ENCODE measurements at places on chromosomes 4 and X. TPM values are rescaled to one million over a fixed set of nuclear protein-coding genes. Genes with fewer than 3 reads are reported as not detected.

- no peaks in the 10 kb centered on the region for H3K4me1 ChIP-seq
- no peaks in the 10 kb centered on the region for H3K27me3 ChIP-seq
- no peak overlapping the region for H3K4me3 ChIP-seq
- no peak for DNase-seq
- no peak overlapping the region for H3K27ac ChIP-seq
Observed at GRCh38 chrX:72176981-72177380, 4.6 kb upstream of the PIN4 start.

DNA sequence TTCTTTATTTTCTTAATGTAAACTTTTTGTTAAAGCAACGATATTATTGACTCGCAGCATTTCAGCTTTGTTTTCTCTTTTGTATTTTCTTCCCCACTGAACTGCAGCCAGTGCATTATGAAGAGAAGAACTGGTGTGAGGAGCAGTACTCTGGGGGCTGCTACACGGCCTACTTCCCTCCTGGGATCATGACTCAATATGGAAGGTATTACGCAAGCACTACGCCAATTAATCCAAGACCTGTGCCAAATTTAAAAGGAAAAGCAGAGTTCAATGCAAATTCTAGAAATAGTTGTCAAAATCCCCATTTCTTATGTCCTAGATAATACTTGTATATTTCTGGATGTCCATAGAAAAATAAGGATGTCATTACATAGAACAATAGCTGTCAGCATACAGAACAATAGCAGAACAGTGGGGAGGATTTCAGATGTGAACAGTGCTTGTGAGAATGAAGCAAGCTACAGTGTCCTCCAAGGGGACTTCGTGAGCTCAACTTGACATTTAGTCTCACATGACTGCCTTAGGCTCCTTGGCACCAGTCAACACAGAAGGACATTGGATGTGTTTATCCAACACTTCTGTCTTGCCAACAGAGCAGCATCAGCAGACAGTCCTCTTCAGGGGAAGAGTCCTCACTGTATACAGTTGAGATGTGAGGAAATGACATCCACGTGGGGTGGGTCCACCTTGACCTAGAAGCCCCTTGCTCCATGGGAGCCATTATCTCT, 85.9 kb downstream of the MAOA start:
- no peak overlapping the region for H3K27ac ChIP-seq
- no peak for DNase-seq
- H3K4me1 ChIP-seq: no peaks in the 10 kb centered on the region
- H3K4me3 ChIP-seq: no peak overlapping the region
- H3K27me3 ChIP-seq: no peaks in the 10 kb centered on the region
- no peaks in the 10 kb centered on the region for H3K36me3 ChIP-seq

- H3K27ac ChIP-seq: no peak overlapping the region
- H3K4me3 ChIP-seq: no peak overlapping the region
- no peaks in the 10 kb centered on the region for H3K36me3 ChIP-seq
- no peak for DNase-seq
Observed at GRCh38 chr4:180521181-180521580, 1722.0 kb upstream of the TENM3 start.

DNA sequence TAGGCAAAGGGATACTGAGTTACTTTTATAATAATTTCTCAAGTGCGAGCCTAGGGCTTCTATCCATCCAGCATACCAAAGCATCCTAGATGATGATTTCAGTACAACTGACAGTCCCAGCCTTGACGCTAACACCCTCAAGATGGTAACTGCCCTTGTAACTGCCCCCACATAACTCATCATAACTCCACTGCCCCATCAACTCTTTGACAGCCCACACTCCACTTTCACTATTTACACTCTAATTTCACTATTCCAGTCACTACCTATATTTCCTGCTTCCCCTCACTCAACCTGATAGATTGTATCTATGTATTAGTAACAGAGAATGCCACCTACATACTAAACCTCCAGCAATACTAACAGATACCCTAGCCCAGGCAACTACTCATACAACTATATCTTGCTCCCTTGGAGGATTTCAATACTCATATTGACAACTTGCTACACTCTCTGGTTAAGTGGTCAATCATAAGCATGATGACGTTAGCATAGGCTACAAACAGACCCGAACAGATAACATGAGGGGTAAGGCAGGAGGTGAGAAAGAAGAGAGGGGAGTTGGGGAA, 65.0 kb downstream of the HUWE1 start:
- H3K4me1 ChIP-seq: no peaks in the 10 kb centered on the region
- peaks cover 81% of the 10 kb centered on the region for H3K36me3 ChIP-seq
- H3K4me3 ChIP-seq: no peak overlapping the region
- H3K27me3 ChIP-seq: no peaks in the 10 kb centered on the region
- H3K27ac ChIP-seq: no peak overlapping the region

DNA sequence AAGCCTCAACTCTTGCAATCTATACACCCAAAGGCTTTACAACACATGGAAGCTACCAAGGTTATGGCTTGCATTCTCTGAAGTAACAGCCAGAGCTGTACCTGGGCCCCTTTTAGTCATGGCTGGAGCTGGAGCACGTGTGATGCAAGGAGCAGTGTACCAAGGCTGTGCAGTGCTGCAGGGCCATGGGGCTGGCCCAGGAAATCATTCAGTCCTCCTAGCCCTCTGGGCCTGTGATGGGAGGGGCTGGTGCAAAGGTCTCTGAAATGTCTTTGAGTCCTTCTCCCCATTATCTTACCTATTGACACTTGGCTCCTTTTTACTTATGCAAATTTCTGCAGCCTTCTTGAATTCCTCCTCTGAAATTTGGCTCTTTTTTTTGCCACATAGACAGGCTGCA, 500.1 kb upstream of the FAM47C start:
- H3K27me3 ChIP-seq: no peaks in the 10 kb centered on the region
- H3K27ac ChIP-seq: no peak overlapping the region
- no peaks in the 10 kb centered on the region for H3K36me3 ChIP-seq
- H3K4me1 ChIP-seq: no peaks in the 10 kb centered on the region
- no peak overlapping the region for H3K4me3 ChIP-seq

The TLR6 gene
- total RNA-seq: 2.2 TPM

The BTK gene
- total RNA-seq: 2.7 TPM

All from CD4-positive, CD25-positive, alpha-beta regulatory T cell (primary cell).